ENCODE measurements at places on chromosomes 11 and 22.

DNA sequence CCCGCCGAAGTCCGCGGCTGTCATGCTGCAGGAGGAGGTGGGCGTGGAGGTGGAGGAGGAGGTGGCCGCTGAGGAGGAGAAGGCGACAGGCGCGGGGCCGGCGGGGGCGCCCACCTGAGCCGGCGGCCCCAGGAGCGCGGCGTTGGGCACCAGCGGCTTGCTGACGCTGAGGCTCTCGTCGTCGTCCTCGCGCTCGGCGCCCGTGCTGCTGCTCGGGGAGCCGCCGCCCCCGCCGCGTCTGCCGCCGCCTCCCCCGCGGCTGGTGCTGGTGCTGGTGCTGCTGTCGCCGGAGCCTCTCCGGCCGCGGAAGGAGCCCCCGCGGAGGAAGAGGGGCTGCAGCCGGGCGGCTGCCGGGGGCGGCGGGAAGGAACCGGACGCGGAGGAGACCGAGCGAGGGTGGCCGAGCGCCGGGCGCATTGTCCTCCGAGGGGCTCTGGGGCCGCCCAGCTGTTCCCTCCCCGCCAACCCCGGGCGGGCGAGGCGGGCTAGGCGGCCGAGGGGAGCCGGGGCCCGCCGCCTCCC is 388 bp downstream of the TMEM121B start:
- no peak for DNase-seq

- no peak for DNase-seq
Measured at GRCh38 chr11:46200537-46201281, 76.8 kb upstream of the CREB3L1 start.

- no peak for DNase-seq
Measured at GRCh38 chr11:82092904-82093303, 640.8 kb downstream of the FAM181B start.

DNA sequence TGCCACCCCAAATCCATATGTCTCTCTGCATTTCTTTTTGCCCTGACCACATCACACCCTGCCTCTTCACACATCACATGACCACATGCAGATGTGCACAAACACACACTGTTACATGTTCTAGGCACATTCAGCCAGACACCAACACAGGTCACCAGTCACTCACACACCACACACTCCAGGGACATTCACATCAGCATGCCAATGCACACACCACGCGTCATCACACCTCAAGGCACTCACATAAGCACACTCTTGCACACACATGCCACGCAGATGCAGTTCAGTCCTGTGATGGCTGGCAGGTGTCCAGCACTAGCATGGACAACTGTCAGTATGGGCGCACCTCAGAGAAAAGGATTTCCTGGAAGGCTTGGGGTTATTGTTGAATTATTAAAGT is 77.0 kb upstream of the MYOD1 start:
- no peak for DNase-seq

DNA sequence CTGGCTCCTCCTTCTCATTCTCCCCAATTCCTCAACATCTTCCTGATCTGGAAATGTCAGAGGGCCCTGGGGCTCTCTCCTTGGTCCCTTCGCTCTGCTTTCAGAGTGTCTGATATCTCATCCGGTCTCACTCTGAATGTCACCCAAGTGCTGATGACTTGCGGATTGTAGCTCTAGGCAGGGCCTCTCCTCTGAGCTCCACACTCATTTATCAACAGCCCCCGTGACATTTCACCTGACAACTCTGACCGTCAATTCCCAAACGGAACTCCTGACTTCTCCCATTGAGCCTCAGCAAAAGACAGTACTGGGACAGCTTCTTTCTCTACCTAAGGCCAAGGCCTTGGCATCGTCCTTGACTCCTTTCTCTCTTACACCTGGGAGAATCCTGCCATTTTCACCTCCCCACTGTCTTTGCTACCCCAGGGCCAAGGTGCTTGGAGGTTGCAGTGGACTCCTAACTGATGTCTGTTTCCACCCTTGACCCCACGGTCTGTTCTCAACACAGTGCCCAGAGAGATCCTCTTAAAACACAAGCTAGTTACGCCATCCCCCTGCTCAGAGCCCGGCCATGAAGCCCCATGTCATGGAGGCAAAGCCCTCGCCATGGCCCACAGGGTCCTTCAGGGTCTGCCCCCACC is 57.5 kb upstream of the THY1 start:
- DNase-seq = no peak

- DNase-seq = peak; percentile 32
Measured at GRCh38 chr22:46262449-46263215, 511 bp downstream of the PKDREJ start.

DNA sequence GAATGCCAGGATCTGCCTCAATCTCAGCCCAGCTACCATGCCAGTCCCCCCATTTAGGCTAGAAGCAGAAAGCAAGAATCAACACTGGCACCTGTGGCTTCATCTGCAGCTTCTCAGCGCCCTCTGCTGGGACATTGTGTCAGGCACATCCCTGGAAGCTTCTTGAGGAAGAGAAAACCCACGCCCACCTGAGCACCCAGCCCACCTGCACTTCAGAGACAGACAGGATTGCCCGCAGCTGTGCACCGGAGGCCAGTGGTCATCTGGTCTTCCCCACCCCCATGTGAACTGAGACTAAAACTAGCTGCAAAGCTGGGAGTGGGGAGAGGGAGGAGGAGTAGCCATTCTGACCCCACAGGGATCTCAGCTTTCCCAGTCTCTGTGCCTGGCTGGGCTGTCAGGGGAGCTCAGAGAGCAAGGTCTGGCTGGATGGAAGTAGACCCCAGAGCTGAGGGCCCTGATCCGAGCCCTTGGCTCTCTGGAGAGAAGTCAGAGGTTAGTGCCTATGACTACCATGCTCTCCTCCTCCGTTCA is 66.8 kb downstream of the FEZ1 start:
- DNase-seq = peak; percentile 25
